ENCODE measurements at places on chromosomes 1 and 21.

- DNase-seq: no peak
Measured at GRCh38 chr21:21547368-21547953, 549.3 kb downstream of the NCAM2 start.

DNA sequence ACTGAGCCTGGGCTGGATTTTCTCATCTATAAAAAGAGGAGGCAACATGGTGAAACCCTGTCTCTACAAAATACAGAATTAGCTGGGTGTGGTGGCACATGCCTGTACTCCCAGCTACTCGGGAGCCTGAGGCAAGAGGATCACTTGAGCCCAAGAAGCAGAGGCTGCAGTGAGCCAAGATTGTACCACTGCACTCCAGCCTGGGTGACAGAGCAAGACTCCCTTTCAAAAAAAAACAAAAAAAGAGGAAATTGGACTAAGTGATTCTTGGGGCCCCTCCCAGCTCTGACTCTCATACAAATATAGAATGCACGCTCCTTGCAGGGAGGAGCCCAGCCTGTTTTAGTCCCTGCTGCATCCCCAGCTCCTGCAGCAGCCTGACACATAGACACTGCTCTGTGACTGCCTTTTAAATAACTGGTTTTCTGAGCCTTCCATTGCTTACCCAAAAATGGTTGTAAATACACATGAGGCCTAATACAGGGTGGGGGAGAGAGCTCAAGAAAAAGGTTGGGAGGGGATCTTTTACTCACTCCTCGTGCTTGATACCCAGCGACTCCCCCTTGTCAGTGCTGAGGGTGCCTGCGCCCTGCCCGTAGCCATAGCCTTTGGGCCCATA is 17.2 kb downstream of the CSRP1 start:
- DNase-seq: no peak

DNA sequence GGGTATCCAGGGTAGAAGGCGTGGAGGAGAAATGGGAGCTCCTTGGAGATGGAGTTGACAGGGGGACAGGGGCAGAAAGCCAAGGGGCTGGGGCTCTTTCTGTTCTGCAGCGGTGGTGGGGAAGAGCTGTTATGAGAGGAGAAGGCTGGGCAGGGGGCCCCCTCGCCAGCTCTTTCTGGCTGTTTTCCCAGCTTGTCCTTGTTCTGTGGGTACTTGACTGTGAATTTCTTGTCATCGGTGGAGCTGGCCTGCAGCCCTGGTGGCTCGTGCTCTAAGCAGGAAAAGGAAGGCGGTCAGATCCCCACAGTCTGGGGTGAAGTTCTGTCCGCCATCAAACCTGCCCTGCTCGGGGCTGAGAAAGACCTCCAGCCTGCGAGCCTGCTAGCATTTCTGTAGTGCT is 7.6 kb downstream of the ZNF683 start:
- no peak for DNase-seq

- no peak for DNase-seq
Measured at GRCh38 chr1:20355828-20356735, 65.4 kb downstream of the VWA5B1 start.

DNA sequence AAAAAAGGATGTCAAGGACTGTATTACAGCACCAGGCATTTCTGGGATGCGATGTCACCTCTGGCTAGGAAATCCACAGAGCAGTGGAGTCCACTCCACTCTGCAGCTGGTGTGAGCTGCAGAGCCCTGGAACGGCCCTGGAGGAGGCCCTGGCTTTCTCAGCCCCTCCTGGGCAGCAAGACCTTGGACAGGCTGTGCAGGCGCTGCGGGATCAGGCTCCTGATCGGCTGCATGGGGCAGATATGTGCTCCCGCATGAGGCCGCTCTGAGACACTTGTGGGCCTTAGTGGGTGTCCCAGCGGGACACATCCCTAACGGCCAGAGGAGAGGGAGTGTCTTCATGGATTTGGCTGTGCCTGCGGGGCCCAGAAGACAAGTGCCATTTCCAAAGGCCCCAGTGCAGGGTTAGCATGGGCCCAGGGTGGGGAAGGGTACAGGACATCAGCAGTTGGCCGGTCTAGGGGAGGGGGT is 6.2 kb downstream of the DNMT3L start:
- no peak for DNase-seq

DNA sequence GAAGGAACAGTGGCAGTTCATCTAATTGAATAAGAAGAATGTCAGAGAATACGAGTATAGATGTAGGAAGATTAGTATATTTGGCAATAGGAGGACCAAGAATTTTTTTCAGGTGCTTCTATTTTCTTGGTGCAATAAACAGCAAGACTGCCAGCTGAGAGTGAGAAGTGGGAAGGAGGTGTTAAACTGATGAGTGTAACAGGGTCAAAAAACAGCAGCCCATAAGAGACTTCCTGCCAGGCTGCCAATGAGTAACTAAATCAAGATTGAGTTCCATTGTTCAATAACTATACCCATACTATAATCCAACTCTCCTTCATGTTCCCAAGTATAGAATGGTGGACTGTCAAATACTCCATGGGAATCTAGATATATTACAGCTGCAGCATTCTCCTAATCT is 28.7 kb downstream of the LYST start:
- DNase-seq: no peak

DNA sequence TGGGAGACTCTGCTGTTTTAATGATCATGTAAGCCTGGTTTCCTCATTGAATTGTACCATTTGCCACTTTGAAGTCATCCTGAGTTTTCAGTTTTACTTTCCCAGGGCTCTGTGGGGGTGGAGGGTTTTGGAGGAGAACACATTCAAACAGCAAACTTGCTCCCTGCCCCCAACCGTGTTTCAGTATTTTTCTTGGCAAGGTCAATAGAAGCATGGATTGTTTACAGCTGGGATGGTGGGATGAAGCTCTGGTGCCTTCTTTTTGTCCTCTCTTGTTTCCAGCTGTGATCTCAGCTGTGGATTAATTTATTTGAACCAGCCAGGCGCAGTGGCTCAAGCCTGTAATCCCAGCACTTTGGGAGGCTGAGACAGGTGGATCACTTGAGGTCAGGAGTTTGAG is 54.3 kb upstream of the SERBP1 start:
- DNase-seq: no peak

DNA sequence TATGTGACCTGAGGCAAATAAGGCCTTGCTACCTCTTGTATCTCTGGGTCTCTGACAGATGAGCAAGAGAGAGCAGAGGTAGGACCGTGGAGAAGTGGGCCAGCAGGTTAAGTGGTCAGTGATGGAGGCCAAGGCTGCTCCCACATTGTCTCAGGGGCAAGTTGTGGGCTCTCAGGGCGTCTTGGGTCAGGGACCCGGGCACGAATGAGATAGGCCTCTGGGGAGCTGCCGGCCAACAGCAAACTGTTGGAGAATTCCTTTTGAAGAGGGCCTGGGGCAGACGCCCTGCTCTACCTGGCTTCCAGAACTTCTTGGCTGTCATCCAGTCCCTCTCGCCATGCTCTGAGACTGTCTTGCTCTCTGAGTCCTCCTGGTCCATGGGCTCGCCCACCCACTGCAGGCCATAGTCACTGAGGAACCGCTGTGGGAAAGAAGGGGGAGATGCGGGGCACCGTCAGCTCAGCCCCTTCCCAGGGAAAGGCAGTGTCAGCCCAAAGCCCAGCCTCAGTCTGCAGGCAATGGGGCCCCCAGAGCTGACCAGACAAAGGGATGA is 12.4 kb downstream of the UBXN11 start:
- DNase-seq: no peak

Data from skeletal muscle cell (primary cell).